NCI-H1105 treated with DMSO at 0.1 percent for 48 hours (cell line): ENCODE measurements at places on chromosomes 5 and 9.

GRCh38 chr9:123778232-123778902 is 151.6 kb downstream of the DENND1A start:
- DNase-seq = no peak

DNA sequence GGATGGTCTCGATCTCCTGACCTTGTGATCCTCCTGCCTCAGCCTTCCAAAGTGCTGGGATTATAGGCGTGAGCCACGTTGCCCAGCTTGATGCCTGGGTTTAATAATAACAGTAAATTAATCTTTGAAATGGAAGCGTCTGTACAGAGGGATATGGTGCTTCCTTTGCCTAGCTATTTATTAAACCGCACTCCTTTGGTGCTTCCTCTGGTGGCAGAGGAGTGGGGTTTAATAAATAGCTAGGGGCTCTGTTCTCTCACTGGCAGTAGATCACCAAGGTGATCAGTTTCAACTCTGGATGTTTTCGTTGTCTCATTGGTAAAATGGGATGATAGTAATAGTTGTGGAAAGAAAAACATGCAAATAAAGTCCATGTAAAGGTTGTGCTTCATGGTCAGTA is 1122.5 kb upstream of the WWC1 start:
- DNase-seq = no peak

- peak; percentile 78 for DNase-seq
Observed at GRCh38 chr9:130927995-130928900, 10.8 kb downstream of the FIBCD1 start.

DNA sequence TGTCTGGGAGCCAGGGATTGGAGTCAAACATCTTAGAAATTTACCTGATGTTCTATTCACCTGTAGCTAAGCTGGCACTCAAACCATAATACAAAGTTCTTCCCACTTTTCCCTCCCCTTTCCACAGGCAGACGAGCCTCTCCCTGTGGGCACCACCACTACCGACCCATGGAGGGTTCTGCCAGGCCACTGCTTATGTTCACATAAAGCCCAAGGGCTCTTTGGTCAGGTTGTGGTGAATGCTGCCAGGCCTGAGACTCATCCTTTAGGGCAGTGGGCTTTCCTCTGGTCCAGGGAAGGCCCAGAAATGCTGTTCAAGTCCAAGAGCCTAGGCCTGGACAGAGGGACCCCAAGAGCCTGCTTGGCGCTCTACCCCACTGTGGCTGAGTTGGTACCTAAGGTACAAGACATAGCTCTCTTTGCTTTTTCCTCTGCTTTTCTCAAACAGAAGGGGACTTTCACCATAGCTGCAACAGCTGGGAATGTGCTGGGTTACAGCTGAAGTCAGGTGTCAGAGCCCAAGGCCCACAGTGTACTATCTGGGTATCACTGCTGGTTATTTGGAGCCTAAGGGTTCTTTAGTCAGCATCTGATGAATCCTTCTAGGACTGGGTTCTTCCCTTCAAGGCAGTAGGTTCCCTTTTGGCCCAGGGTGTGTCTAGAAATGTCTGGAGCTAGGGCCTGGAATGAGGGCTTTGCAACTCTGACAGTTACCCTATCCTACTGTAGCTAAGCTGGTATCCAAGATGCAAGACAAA is 620.1 kb downstream of the TLE1 start:
- DNase-seq = no peak

GRCh38 chr9:3332802-3333201 is 193.0 kb downstream of the RFX3 start:
- no peak for DNase-seq
